Forelimb muscle (tissue), 1 donor: ENCODE measurements at places on chromosomes 12 and 14.

- DNase-seq: no peak
These were observed 33.4 kb upstream of the SYNDIG1L start for GRCh38 chr14:74459289-74459946.

GRCh38 chr12:123427036-123427769 is 9.3 kb downstream of the RILPL2 start:
- DNase-seq: no peak

- DNase-seq: no peak
These were observed 8.1 kb upstream of the PTGDR start for GRCh38 chr14:52259434-52259833.

DNA sequence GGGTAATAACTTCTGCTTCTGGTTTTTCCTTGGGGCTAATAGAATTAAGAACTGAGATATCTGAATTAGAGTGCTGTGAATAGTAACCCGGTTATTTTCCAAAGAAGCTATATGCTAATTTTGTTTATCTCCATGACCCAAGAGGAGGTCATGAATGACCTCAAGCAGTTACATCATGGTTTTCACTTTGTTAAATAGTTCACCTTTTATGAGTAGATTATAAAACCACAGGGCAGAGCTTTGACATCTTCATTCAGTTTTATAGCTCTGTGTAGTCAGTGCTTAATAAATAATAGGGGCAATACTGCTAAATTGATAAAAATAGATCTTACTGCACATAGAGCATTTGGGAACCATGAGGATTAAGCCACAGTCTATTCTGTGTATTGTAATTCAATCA is 462.2 kb downstream of the LRIG3 start:
- DNase-seq: no peak

GRCh38 chr14:46325157-46325556 is 326.4 kb downstream of the RPL10L start:
- DNase-seq: no peak

DNA sequence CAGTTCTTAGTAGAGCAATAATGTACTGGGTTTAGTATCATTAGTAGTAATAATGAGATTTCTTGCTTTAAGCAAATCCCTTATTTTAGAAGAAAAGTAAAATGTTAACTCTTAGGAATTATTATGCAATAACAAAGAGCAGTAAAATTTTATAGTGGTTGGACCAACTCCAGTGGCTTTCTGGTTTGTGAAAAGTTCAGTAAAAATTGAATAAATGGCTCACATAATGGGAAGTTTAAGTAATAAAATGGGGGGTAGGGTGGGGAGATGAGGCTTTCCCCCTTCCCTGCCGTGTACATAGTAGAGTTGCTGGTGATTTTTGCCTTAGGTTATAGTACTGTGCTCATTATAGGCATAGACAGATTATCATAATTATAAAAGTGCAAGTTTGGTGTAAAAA is 250.5 kb upstream of the ATP2B1 start:
- no peak for DNase-seq

GRCh38 chr14:106694638-106695393 is 1168.4 kb downstream of the TMEM121 start:
- DNase-seq: no peak
